ENCODE measurements at places on chromosomes 5 and 9.

DNA sequence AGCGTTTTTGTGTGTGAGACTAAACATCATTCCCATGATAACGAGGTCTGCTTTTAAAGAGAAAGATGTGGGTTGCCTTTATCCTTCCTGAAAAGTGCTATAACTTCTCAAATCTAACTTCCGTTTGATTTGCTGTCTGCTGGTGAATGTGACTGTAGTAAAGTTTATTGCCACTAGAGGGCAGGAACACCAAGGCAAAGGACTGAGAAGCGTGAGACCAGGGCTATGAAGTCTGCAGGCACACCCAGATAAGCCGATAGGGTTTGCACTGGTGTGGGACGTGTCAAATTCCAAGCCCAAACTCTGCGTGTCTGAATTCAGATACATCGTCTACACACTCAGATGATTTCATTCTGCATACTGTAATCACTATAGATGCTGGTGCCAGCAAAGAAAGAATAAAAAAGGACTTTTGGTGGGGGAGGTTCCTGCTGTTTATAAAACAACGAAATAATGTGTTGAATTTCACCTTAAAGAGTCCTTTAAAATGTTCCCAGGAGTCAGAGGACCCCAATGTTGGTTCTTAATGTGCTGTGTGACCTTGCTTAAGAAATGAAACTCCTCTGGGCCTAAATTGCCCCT lies 87.2 kb downstream of the PTTG1 start:
- peak; percentile 60 for DNase-seq

- no peak for DNase-seq
These were observed 661 bp upstream of the SLC25A51 start for GRCh38 chr9:37904445-37905130.

- no peak for DNase-seq
These were observed 71.9 kb downstream of the INSL6 start for GRCh38 chr9:5113523-5113922.

GRCh38 chr9:132094314-132094791 lies 14.7 kb upstream of the MED27 start:
- DNase-seq, result no peak

DNA sequence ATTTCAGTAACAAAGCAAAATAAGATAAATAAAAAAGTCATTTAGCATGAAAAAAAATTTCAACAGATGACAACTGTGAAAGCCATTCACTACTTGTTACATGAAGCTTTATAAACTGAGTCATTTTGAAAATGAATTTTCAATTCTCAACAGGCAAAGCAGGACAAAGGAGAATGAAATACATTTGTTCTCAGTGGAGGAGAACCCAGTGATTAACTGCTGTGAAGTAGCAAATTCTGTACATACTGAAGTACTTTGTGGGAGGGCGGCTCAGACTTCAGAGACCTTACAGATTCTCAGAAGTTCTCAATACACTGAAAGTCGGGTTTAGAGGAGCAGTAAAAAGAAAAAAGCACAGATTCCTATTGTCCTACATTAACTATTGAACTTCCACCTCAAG lies 21.7 kb downstream of the SKIC3 start:
- DNase-seq, result no peak
